ENCODE measurements at places on chromosomes 5 and 9.

- no peak for DNase-seq
These were observed 2.6 kb upstream of the PLAA start for GRCh38 chr9:26949637-26950069.

DNA sequence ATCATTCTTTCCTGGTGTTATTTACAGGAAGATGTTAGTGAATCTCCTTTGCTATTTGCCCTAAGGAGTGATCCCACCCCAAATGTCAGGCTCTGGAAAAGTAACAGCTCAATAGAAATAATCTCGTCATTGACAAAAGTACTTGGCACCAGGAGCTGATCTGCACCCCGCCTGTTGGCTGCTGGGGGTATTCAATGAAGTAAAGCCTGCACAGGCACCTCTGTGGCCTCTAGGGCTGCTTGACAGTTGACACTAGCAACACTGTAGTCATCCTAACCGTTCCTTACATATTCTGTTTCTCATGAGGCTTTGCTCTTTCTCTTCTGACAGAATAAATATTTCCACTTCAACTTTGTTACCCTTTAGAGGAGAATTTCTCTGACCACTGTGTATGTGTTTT, 103.4 kb downstream of the DOCK2 start:
- no peak for DNase-seq

DNA sequence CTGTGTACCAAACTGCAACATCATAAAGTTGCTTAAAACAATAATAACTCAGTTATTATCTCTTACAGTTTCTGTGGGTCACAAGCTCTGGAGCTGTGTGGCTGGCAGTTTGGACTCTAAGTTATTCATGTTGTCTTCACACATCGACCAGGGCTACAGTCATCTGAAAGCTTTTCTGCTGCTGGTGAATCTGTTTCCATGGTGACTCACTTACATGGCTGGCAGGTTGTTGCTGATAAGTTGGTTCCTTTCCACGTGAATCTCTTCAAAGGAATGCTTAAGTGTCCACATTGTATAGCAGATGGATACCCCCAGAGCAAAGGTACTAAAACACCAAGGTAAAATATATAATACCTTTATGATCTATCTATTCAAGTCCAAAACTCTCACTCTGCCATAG, 44.8 kb upstream of the CYLC2 start:
- DNase-seq = no peak

DNA sequence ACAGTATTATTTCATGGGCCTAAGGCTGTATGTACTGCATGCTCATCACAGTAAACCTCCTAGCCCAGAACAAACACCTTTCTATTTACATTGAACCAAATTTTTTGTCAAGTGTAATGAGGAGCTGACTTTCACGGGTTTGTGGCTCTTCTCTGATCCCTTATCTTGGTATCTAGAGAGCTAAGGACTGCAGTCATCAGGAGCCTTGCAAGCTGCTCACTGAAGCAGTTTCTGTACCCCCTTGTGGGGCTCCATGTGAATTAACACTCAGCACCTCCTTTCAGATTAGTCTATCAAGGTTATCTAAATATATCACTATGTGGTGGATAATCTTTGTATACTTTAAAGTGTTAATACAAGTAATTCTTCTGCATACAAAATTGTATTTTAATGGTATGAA, 108.2 kb downstream of the AUH start:
- DNase-seq = no peak
